ENCODE measurements at places on chromosomes 2 and 18. TPM values are rescaled to one million over a fixed set of nuclear protein-coding genes. Genes with fewer than 3 reads are reported as not detected.

The EPB41L3 gene
- 3.6 TPM for total RNA-seq

The TUBA3E gene
- total RNA-seq: not detected

The HNMT gene
- 0.15 TPM for total RNA-seq

The LYPD1 gene
- not detected for total RNA-seq

The SLC30A3 gene
- total RNA-seq: 0.06 TPM

The VWC2L gene
- total RNA-seq: not detected

The PAX3 gene
- not detected for total RNA-seq

The AKAIN1 gene
- not detected for total RNA-seq

The MYL1 gene
- total RNA-seq: not detected

The TSPYL6 gene
- total RNA-seq: not detected

The CD207 gene
- total RNA-seq: not detected

The IL36G gene
- total RNA-seq: not detected

The CYP26B1 gene
- not detected for total RNA-seq

The NMUR1 gene
- total RNA-seq: 1.1 TPM

The AGPS gene
- total RNA-seq: 31.2 TPM

The SP140 gene
- 57.8 TPM for total RNA-seq

The SPATA3 gene
- total RNA-seq: not detected

The VWA3B gene
- total RNA-seq: not detected

The CCDC102B gene
- total RNA-seq: 7.0 TPM

The SLC4A5 gene
- total RNA-seq: 19.3 TPM

The TMEM37 gene
- 0.60 TPM for total RNA-seq

The VIT gene
- not detected for total RNA-seq

The C1QL2 gene
- total RNA-seq: not detected

The INPP5D gene
- 168 TPM for total RNA-seq

The LOXHD1 gene
- total RNA-seq: not detected

The SAG gene
- total RNA-seq: 0.03 TPM

The USP14 gene
- total RNA-seq: 38.0 TPM

The EGR4 gene
- total RNA-seq: not detected

The VPS4B gene
- total RNA-seq: 64.2 TPM

The C2orf92 gene
- 24.1 TPM for total RNA-seq

The PJVK gene
- total RNA-seq: 4.4 TPM

The ECEL1 gene
- total RNA-seq: not detected

The ITPRIPL1 gene
- total RNA-seq: 13.1 TPM

The SERPINB4 gene
- total RNA-seq: not detected

The CRYGD gene
- not detected for total RNA-seq

The RGPD6 gene
- total RNA-seq: 140 TPM

The IL1RN gene
- total RNA-seq: not detected

The C1GALT1C1L gene
- total RNA-seq: not detected

The TBR1 gene
- total RNA-seq: not detected

The RAB27B gene
- total RNA-seq: 3.3 TPM

The AMER3 gene
- total RNA-seq: not detected

The NDC80 gene
- 5.1 TPM for total RNA-seq

The VAMP8 gene
- 84.5 TPM for total RNA-seq

The CPLX4 gene
- not detected for total RNA-seq

The FAM161A gene
- total RNA-seq: 2.5 TPM

The TRABD2A gene
- total RNA-seq: 165 TPM

The REG1B gene
- not detected for total RNA-seq

The ST8SIA5 gene
- not detected for total RNA-seq

The GALNT13 gene
- total RNA-seq: 0.10 TPM

The RAB3GAP1 gene
- 40.7 TPM for total RNA-seq

The NT5DC4 gene
- not detected for total RNA-seq

The SFXN5 gene
- 6.3 TPM for total RNA-seq

Measured in T-cell (primary cell).